ENCODE measurements at places on chromosomes 7 and 10.

- H3K36me3 ChIP-seq = no peaks in the 10 kb centered on the region
- no peak overlapping the region for H3K27ac ChIP-seq
- DNase-seq = no peak
- peaks cover 7% of the 10 kb centered on the region for H3K4me1 ChIP-seq
- no peaks in the 10 kb centered on the region for H3K27me3 ChIP-seq
- no peak overlapping the region for H3K4me3 ChIP-seq
Observed at GRCh38 chr7:134723892-134724291, 55.5 kb upstream of the CALD1 start.

GRCh38 chr10:48437546-48437945 lies 131.1 kb downstream of the MAPK8 start:
- H3K27me3 ChIP-seq = no peaks in the 10 kb centered on the region
- DNase-seq = no peak
- H3K4me3 ChIP-seq = no peak overlapping the region

GRCh38 chr10:76036962-76037361 lies 605.5 kb downstream of the LRMDA start:
- no peaks in the 10 kb centered on the region for H3K27me3 ChIP-seq
- DNase-seq = no peak
- no peaks in the 10 kb centered on the region for H3K4me1 ChIP-seq
- no peak overlapping the region for H3K27ac ChIP-seq

DNA sequence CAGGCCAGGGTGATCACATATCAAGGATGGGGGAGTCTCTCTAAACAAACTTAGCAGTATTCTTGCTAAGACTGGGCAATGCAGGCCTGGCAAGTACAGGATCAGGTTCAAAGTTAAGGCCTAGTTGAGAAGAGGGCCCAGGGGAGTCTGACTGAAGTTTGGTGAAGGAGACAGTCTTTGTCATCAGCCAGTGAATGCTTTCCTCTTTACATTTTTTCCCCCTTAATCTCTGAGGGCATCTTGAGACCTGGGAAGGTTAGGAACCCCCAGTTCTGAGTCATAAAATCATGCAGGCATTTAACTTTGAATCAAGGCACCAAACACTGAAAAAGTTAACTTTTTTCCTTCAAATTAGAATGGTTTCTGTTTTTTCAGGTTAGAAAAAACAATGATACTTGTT lies 311.5 kb downstream of the REEP3 start:
- no peaks in the 10 kb centered on the region for H3K27me3 ChIP-seq
- no peak overlapping the region for H3K4me3 ChIP-seq
- H3K36me3 ChIP-seq = no peaks in the 10 kb centered on the region
- H3K4me1 ChIP-seq = no peaks in the 10 kb centered on the region
- H3K27ac ChIP-seq = no peak overlapping the region

DNA sequence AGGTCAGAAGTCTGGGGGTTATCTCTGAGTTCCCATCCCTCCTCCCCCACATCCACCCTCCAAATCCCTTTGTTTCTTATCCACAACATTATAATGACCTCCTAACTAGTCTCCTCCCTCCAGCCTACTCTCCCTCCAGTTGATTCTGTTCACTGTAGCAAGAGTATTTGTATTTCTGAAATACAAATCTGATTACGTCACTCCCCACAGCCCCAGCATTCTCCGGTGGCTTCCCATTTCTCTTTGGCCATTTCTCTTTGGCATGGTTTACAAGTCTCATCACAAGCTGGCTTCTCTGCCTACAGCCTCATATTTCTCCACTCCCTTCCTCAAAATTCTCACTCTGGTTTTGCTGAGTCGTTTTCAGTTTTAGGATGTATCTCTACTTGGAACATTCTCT lies 24.6 kb upstream of the MRPS33 start:
- H3K27me3 ChIP-seq = peaks cover 3% of the 10 kb centered on the region
- H3K27ac ChIP-seq = no peak overlapping the region
- no peak for DNase-seq
- H3K4me3 ChIP-seq = no peak overlapping the region
- H3K36me3 ChIP-seq = no peaks in the 10 kb centered on the region
- H3K4me1 ChIP-seq = no peaks in the 10 kb centered on the region

DNA sequence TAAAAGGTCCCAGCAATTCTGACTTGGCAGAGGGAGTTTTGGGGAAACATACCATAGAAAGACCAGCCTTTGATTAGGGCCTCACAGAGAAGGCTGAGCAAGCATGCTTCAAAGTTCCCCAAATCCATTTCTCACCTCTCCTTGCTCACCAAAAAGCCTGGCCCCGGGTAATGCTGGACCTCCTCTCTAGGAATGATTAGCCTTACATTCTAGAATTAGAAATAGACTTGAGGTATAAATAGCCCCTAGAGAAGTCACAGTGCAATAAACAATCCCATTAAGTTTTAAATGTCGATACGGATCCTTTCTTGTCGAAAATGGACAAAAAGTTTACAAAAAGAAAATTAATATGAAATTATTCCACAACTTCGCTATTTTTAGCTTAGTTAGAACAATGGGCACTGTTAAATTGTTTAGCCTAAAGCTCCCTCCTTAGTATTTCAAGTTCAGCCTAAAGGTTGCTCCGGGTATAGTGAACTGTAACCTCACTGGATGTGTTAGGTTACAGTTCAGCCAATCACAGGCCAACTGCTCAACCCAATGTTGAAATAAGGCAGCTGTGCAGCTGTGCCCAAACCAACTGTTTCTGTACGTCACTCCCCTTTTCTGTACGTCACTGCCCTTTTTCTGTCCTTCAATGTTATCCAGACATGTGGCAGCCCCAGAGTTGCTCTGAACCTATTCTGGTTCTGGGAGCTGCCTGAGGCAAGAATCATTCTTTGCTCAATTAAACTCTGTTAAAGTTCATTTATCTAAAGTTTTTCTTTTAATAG lies 7.9 kb upstream of the GSDME start:
- H3K36me3 ChIP-seq = peaks cover under 1% of the 10 kb centered on the region
- peaks cover 46% of the 10 kb centered on the region for H3K27me3 ChIP-seq
- no peak overlapping the region for H3K27ac ChIP-seq
- no peak for DNase-seq
- H3K4me1 ChIP-seq = peaks cover 16% of the 10 kb centered on the region

GRCh38 chr10:126661841-126662515 lies 8.5 kb downstream of the C10orf90 start:
- no peak overlapping the region for H3K4me3 ChIP-seq
- H3K4me1 ChIP-seq = peaks cover 2% of the 10 kb centered on the region
- DNase-seq = no peak
- H3K36me3 ChIP-seq = no peaks in the 10 kb centered on the region

DNA sequence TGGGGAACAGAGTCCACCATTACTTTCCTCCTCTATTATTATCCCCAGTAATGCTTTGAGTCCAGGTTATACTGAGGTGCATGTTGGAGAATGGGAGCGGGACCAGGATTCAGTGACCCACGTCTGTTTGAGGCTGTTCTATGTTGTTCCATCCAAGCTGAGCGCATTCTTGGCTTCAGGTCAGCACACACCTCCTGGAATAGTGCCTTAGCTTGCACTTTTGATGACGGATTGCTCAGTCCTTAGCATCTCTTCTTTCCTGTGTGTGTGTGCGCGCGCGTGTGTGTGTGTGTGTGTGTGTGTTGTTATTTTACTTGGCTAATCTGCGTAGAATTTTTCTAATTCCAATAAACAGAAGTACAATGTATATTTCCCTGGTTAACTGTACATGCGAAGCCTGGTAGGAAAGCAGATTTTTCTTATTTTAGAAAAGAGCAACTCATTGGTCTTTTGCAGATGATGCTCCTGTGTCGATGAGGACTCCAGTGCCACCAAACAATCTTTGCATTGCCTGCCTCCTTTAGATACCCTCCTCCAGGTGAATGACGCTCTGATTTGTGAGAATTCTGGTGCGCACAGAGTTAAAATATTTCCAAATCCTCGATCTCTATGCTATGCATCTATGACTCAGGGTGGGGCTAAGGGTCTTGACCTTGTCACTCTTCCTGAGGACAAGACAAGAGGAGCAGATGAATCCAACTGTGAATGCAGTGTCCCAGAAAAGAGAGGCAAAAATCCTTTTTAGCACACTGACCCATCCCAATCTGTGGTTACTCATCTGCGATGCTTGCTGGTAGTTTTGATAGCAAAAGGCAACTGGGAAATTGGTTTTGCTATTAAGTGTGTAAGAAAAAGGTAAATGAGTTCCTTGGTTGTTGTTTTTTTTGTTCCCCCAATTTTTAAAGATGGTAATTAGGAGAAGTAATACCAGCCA lies 13.3 kb upstream of the CELF2 start:
- H3K27ac ChIP-seq = no peak overlapping the region
- H3K4me1 ChIP-seq = no peaks in the 10 kb centered on the region
- no peaks in the 10 kb centered on the region for H3K36me3 ChIP-seq
- H3K27me3 ChIP-seq = peaks cover 60% of the 10 kb centered on the region
- DNase-seq = no peak

DNA sequence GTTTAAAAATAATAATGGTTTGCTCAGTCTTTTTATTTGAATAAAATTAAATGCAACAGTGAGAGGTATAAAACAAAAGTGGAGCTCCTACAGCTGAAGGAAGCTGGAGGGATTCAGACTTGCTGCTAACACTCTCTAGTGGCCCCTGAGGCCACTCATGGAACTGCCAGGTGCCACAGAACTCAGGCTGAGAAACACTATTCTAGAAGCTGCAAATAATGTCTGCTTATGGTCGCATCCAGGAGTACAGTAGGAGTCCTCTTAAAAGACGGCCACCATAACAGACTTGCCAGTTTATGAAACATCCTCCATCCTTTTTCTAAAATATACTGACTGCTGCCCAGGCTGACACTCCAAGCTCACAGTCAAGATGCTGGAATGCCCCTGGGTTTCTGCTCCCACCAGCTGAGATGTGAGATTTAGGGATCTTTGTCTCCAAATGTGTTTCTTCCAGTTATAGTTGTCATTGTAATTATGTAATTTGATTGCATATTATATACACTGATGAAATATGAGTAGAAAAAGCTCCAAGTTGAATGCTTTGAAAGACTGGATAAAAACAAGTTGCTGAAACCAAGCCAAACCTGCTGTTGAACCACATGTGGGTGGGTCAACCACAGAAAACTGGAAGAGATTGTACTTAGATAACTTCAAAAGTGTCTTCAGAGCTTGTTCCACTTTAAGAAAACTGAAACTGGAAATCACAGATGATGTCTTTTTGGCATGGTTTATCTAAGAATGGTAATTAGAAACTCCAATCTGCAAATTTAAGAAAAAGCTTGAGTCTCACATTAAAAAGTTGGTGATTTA lies 213.7 kb upstream of the AOAH start:
- H3K36me3 ChIP-seq = peaks cover 92% of the 10 kb centered on the region
- H3K27ac ChIP-seq = peak overlapping the region; percentile 86
- peak; percentile 49 for DNase-seq
- H3K4me1 ChIP-seq = peaks cover 39% of the 10 kb centered on the region

DNA sequence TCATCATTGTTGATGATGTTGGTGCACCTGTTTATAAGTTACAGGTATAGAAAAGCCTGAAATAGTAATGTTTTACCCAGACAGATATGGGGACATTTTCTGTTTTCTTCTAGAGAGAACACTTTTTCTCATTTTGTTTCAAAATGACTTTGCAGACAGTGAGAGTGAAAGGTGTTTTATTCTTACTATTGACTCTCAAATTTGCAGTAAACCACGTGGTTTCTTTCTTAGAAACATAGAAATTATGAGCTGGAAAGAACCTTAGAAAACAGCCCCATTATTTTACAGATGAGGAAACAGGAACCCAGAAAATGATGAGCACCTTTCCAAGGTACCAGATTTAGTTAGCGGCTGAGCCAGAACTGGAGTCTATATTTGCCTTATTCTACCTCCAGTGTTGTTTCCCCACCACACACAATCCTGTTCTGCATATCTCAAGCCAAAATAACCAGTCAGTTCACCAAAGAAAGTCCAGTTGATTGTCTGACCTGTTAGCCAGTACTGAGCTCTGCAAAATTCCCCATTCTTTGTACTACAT lies 138.9 kb upstream of the AHR start:
- H3K36me3 ChIP-seq = peaks cover 44% of the 10 kb centered on the region
- H3K27ac ChIP-seq = peak overlapping the region; percentile 24
- peaks cover 47% of the 10 kb centered on the region for H3K4me1 ChIP-seq
- peaks cover 2% of the 10 kb centered on the region for H3K27me3 ChIP-seq

GRCh38 chr7:133690740-133691139 lies 436.4 kb upstream of the LRGUK start:
- peaks cover 3% of the 10 kb centered on the region for H3K4me1 ChIP-seq
- H3K4me3 ChIP-seq = no peak overlapping the region
- H3K36me3 ChIP-seq = no peaks in the 10 kb centered on the region
- no peak overlapping the region for H3K27ac ChIP-seq
- H3K27me3 ChIP-seq = no peaks in the 10 kb centered on the region

GRCh38 chr7:85287106-85287825 lies 100.4 kb upstream of the SEMA3D start:
- no peaks in the 10 kb centered on the region for H3K36me3 ChIP-seq
- H3K27me3 ChIP-seq = no peaks in the 10 kb centered on the region
- no peak for DNase-seq
- H3K27ac ChIP-seq = no peak overlapping the region
- H3K4me3 ChIP-seq = no peak overlapping the region

DNA sequence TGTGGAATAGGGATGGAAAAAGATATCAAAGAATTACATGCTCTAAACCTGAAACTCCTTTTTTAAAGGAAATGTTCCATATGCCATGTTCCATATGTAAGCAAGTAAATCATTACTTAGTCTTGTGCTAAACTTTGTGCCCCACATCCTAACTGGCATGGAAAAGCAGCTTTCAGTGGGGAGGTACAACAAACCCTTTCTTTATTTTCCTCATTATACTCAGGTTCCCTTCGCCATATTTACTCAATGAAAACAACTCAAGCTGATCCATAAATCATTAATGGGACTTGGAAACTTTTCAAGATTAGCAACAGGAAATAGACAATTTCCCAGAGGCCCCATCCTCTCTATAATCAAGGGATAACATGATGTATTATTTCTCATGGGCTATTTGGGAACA lies 56.0 kb downstream of the GSAP start:
- H3K4me1 ChIP-seq = peaks cover 16% of the 10 kb centered on the region
- H3K27me3 ChIP-seq = peaks cover 55% of the 10 kb centered on the region
- H3K27ac ChIP-seq = no peak overlapping the region
- H3K36me3 ChIP-seq = peaks cover 5% of the 10 kb centered on the region
- H3K4me3 ChIP-seq = no peak overlapping the region

- no peak overlapping the region for H3K27ac ChIP-seq
- DNase-seq = no peak
- no peaks in the 10 kb centered on the region for H3K4me1 ChIP-seq
- no peaks in the 10 kb centered on the region for H3K36me3 ChIP-seq
- no peak overlapping the region for H3K4me3 ChIP-seq
Observed at GRCh38 chr7:29915481-29916215, 74.0 kb downstream of the SCRN1 start.

GRCh38 chr10:69285699-69286098 lies 7.4 kb downstream of the HK1 start:
- DNase-seq = no peak
- no peak overlapping the region for H3K4me3 ChIP-seq
- H3K36me3 ChIP-seq = no peaks in the 10 kb centered on the region
- H3K4me1 ChIP-seq = no peaks in the 10 kb centered on the region
- no peak overlapping the region for H3K27ac ChIP-seq

All from T-helper 2 cell treated with Interferon-gamma antibody and Interleukin-4, amounts not matched to agents 5 μg/mL and 100 μg/mL, for 36 hours (primary cell).